ENCODE measurements at places on chromosomes 16 and 17. TPM values are rescaled to one million over a fixed set of nuclear protein-coding genes. Genes with fewer than 3 reads are reported as not detected.

Gene KCNH6
- not detected for polyA plus RNA-seq

Gene TMEM220
- polyA plus RNA-seq = 11.3 TPM

Gene VTN
- polyA plus RNA-seq = 0.32 TPM

Gene COPZ2
- 42.6 TPM for polyA plus RNA-seq

Gene MRPL38
- polyA plus RNA-seq = 73.6 TPM

Gene ZNF469
- 4.9 TPM for polyA plus RNA-seq

Gene CCL5
- polyA plus RNA-seq = 1.2 TPM

Gene MILR1
- polyA plus RNA-seq = 7.0 TPM

Gene GRAP
- polyA plus RNA-seq = 1.9 TPM

Gene SULT1A2
- polyA plus RNA-seq = 0.66 TPM

Gene DPEP2
- 1.5 TPM for polyA plus RNA-seq

GRCh38 chr16:70678121-70678897, 7.5 kb downstream of the MTSS2 start:
- no peak for DNase-seq

DNA sequence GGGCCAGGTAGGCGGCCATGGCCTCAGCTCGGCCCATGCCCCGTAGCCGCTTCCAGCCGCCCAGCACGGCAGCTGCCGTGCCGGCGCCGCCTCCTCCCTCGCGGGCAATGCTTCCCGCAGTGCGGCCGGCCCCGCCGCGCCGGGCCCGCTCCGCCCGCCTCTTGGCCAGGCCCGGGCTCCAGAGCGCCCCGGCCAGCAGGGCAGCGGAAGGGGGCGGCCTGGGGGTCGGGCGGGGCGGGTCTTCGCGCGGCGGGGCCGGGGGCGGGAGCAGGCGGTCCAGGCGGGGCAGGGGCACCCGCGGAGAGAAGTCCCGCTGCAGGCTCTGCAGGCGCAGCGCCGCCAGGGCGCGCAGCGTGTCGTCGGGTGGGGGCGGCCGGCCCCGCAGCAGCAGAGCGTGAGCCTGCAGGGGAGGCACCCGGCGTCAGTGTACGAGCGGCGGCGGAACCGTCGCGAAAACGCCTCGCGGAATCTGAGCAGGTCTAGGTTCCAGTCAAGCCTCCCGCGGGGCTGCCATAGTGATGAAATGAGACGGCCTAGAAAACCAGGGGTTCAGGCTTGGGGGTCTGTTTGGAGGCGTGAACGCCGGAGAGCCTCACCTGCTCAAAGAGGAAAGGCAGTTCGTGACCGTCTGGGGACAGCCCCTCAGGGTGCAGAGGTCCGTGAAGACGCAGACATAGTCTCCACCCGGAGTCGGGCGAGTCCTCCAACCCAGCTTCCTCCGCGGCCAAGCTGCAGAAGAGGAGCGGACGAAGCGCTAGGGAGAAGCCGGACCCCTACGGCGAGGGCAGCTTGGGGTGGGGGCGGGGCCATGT, 6.6 kb downstream of the PLEKHH3 start:
- no peak for DNase-seq

GRCh38 chr16:3953728-3954410, 73.4 kb upstream of the CREBBP start:
- DNase-seq = no peak

DNA sequence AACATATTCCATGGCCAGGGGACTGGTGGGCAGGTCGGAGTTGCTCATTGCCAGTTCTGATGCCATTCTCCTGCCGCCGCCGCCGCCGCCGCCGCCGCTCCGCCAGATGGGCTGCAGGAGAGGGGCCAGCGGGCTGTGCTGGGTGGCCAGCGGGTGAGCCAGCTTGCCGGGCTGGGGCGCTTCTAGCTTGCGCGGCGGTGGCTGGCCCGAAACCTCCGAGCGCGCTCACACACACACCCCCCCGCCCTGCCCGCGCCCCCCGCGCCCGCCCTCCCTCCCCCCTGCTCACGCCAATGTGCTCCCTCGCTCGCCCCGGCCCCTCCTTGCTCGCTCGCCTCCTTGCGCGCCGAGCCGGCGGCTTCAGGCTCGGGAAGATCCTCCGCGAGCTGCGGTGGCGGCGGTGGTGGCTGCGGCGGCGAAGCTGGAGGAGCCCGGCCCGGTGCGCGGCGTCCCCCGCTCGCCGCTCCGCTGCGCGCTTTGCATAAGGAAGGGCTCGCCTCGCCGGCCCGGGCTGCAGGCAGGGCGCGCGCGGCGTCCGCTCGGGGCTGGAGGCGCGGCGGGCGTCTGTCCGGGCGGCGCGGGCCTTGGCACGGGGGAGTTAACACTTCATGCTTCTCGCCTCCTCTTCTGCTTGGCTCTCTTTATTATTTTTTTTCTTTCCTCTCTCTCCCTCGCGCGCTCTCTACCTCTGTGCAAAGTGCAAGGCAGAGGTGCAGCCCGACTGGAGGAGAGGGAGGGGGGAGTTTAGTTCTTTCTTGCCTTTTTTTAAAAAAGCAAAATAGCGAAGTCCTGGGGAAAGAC, 500 bp downstream of the MAF start:
- DNase-seq = no peak

DNA sequence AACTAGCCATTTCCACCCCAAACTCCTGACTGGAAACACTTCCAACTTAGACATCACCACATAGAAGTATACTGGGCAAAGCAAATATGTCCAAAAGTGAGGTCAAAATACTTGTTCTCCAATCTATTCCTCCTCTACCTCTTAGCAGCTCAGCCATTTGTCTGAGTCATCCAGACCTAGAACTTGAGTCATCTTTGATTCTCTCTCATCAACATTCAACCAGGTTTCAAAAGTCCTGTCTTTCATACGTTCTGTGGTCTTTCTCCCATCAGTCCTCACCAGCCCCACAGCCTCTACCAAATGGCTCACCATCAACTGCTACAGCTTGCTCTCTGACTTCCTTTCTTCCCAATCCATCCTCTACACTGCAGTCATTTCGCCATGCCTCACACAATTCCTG, 6.8 kb downstream of the ANKFY1 start:
- no peak for DNase-seq

DNA sequence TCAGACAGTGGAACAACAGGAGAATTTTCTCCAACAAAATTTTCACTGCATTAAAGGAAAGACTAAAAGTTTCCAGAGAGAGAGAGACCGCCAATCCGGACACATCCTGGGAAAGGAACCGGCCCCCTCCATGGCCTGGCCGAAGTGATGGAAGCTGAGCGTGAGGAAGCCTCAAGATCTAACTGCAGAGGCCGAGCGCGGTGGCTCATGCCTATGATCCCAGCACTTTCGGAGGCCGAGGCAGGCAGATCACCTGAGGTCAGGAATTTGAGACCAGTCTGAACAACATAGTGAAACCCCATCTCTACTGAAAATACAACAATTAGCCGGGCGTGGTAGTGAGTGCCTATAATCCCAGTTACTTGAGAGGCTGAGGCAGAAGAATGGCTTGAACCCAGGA, 3.9 kb downstream of the CTRB2 start:
- no peak for DNase-seq

- no peak for DNase-seq
Measured at GRCh38 chr16:84986102-84986501, 25.2 kb downstream of the ZDHHC7 start.

GRCh38 chr16:85327731-85328675, 215.7 kb upstream of the CIBAR2 start:
- no peak for DNase-seq

DNA sequence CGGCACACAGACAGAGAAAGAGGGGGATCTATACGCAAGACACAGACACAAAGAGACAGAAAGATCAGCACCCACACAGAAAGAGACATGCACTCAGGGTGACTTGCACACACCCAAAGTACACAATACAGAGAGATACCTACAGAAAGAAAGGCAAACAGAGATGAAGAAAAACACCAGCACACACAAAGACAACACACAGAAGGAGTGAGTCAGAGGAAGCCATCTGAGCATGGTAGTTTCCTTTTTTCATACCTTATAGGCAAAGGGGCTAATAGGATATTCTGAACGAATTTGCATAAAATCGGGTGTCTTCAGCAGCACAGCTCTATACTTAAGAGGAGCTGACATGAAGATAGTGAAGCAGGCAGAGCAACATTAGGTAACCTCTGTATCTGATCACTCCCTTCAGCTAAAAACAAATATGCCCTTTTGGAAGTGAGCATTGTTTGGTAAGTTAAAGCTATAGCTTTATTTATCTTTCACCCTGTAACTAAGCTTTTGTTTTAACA, 198.6 kb downstream of the AATF start:
- no peak for DNase-seq

GRCh38 chr16:87739801-87740200, 26.0 kb downstream of the KLHDC4 start:
- no peak for DNase-seq

DNA sequence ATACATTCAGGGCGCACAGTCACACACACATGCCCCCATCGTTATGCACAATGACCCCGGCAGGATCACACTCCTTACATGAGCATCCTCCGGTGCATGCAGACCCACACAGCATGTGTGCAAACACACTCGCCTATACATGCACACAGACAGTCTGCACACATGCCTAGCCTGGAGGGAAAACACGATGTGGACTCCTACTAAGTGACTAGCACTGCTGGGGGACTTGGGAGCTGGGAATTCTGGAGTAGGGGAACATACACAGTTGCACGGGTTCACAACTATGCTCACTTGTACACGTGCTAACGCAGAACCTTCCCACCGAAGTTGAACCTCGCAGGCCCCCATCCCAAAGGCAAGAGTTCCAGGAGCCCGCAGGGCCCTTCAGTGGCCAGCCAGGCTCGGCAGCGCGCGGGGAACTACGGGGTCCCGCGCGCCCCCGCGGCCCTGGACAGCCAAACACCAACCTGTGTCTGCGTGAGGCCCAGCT, 2.0 kb downstream of the DLX3 start:
- no peak for DNase-seq
